ENCODE measurements at places on chromosomes 13 and 19. TPM values are rescaled to one million over a fixed set of nuclear protein-coding genes. Genes with fewer than 3 reads are reported as not detected.

DNA sequence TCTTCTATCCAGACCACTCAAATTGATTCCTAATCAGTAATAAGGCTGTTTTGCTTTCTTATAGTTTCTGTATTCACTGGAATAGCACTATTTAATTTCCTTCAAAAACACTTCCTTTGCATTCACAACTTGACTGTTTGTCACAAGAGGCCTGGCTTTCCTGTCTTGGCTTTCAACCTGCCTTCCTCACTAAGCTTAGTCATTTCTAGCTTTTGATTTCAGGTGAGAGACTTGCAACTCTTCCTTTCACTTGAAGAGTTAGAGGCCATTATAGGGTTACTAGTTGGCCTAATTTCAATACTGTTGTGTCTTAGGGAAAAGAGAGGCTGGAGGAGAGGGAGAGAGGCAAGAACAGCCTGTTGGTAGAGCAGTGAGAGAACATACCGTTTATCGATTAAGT lies 47.0 kb downstream of the SACS start:
- no peak for DNase-seq

TEKTIP1 gene
- 2.2 TPM for total RNA-seq

- DNase-seq: no peak
These were observed 65.1 kb downstream of the FLT1 start for GRCh38 chr13:28429685-28430290.

DNA sequence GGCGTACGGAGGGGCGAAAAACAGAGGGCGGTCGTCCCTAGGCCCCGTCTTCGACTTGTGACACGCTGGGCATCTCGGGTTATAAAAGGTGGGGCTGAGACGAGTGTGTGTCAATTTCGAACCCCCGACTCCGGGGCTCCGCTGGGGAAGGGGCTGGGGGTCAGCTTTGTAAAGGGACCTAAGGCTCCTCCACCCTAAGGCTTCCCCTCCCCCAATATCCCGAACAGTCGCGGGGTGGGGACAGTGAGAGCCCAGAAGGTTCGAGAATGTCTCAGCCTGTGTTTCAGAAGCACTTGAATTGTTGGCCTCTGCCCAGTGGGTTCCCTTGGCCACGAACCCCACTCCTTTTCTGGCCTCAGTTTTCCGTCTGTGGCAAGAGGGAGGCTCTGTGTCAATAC lies 450 bp downstream of the SELENOW start:
- no peak for DNase-seq

GRCh38 chr13:25213715-25214114 lies 41.6 kb upstream of the AMER2 start:
- DNase-seq: no peak

TINCR gene
- 3.9 TPM for total RNA-seq

- DNase-seq: no peak
These were observed 8.9 kb upstream of the TRPC4 start for GRCh38 chr13:37878496-37878895.

SULT2A1 gene
- not detected for total RNA-seq

GRCh38 chr13:94999871-95000270 lies 287.5 kb upstream of the SOX21 start:
- no peak for DNase-seq

DNA sequence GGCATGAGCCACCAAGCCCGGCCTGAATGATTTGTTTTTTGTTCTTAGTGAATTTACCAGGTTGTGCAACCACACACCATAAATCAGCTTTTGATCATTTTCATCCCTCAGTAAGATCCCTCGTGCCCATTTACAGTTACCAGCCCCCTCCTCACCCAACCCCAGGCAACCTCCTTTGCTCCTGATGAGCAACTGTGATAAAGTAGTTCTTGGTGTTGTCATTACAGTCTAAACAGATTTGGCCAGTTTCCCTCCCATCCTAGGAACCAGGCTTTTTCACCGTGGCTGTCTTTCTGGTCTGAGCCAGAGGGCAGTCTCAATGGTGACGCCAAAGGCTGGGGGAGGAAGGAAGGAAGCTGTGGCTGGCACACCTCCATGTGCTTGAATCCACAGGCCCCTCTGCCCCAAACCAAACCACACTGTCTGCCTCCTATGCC lies 61.2 kb upstream of the WDFY2 start:
- DNase-seq: no peak

DNA sequence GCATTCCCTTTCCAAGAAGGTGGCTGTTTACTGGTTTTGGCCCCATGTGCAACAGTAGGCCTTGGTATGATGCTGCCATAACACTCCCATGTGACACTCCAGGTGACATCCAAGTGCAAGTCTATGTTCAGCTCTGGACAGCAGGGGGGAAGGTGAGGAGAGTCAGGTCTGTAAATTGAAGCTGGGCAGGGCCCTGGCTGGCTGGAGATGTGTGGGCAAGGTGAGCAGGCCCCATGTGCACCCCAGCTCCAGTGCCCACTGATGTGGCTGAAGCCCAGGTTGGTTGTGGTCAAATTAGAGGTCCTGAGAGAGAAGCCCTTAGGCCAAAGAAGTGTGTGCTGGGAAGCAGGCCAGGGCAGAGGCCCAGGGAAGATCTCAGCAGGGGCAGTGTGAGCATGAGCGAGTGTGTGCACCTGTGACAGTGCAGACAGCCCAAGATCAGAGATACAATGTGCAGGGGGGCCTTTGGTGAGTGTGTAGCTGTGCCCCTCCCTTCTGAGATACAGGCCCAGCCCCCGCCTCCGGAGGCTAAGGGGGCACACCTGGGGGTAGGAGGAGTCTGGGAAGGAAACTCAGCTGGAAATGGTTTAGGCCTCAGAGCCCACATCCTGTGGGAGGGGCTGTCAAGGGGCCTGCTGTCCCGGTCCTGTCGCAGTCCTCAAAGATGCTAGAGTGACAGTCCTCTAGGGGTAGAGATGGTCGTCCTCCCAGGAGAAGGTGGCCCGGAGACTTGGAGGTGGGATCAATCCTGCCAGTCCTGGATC lies 18.6 kb downstream of the DEDD2 start:
- no peak for DNase-seq

- no peak for DNase-seq
These were observed 253.8 kb downstream of the DLEU7 start for GRCh38 chr13:50589651-50590054.

SIGLEC11 gene
- total RNA-seq: 7.7 TPM

- peak; percentile 44 for DNase-seq
These were observed 26.0 kb downstream of the CERS1 start for GRCh38 chr19:18869781-18870530.

GRCh38 chr19:2631213-2631821 lies 71.2 kb downstream of the GNG7 start:
- peak; percentile 75 for DNase-seq

DNA sequence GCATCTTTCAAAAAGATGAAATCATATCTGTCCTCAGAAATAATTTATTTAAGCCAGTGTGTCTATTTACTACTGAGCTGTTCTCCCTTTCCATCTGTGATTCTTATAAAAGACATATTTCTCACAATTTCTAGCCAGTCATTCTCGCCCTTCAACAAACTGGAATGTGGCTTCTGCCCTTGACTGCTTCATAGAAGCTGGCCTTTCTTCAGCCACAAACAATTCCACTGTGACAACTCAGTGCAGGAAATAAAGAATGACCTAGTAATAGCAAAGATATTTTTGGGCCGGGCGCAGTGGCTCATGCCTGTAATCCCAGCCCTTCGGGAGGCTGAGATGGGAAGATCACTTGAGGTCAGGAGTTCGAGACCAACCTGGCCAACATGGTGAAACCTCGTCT lies 655.5 kb downstream of the PCDH9 start:
- no peak for DNase-seq

- no peak for DNase-seq
These were observed 37.8 kb upstream of the SLC7A10 start for GRCh38 chr19:33263325-33264023.

GRCh38 chr13:28958018-28958417 lies 137.9 kb downstream of the MTUS2 start:
- no peak for DNase-seq

B3GNT8 gene
- 22.5 TPM for total RNA-seq

AP1M1 gene
- 66.0 TPM for total RNA-seq

C5AR2 gene
- total RNA-seq: 6.4 TPM

DNA sequence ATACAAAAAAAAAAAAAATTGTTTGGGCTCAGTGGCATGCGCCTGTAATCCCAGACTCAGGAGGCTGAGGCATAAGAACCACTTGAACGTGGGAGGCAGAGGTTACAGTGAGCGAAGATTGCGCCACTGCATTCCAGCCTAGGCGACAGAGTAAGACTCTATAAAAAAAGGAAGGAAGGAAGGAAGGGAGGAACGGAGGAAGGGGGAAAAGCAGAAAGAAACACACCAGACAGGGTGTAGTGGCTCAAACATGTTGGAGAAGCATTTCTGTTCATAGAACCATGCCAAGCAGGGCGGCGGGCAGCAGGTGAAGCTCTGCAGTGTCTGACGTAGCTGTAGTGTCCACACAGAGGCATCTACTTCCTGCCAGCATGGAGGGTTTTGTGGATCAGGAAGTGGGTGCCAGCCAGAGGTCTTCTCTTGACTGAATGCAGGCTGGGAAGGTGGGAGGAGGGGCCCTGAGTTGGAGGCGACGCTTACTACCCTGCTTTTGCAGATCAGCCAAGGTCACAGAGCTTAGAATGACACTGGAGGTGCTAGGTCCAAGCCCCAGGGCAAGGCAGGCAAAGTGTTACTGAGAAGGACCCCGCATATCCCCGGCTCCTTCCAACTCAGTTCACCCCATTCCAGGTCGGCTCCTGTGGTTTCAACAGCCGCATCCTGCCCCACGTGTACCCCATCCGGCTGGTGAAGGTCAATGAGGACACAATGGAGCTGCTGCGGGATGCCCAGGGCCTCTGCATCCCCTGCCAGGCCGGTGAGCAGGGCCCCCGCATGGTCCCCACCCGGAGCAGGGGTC lies 11.6 kb upstream of the PGLS start:
- peak; percentile 87 for DNase-seq

NUFIP1 gene
- total RNA-seq: 3.8 TPM

SLC10A2 gene
- total RNA-seq: not detected

OR4F17 gene
- not detected for total RNA-seq

SIGLEC6 gene
- 6.5 TPM for total RNA-seq

MBD3L3 gene
- total RNA-seq: not detected

- no peak for DNase-seq
These were observed 506.7 kb upstream of the PCDH9 start for GRCh38 chr13:67736646-67737420.

CNN1 gene
- total RNA-seq: 16.4 TPM

C19orf73 gene
- 1.4 TPM for total RNA-seq

GRCh38 chr19:43450545-43450997 lies 14.8 kb downstream of the LYPD3 start:
- DNase-seq: no peak

DNA sequence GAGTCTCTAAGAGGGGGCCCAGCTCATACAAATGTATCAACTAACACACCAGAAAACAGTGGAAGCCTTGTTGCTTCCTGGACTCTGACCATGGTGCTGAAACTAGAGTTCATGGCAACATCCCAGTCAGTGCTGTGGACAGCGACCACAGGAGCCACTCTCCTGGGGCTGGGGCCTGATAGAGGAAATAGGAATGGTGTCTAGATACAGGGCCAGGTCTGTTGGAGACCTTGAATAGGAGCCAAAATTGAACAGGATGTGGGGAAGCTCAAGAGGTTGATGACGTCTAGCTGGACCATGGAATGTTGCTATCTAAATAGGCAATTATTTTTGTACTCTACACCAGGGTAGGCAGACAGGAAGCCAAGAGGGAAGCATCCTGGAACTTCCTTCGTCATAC lies 21.7 kb downstream of the LILRB4 start:
- DNase-seq: no peak

DNA sequence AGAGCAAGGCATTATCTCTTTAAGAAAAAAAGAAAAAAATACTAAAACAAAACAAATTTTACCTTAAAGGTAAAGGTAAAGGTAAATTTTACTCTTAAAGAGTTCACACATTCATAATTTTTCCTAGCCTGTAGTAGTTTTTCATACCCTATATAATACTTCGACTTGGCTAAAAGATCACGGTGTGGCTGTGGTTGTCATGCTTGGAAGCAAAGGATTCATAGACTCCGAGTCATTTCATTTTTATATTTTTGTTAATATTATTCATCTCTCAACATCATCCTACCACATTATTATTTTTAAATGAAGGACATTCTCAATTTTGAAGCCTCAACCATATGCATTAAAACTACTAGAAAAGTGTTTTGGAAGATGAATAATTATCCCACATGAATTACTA lies 52.7 kb downstream of the PIBF1 start:
- no peak for DNase-seq

DNA sequence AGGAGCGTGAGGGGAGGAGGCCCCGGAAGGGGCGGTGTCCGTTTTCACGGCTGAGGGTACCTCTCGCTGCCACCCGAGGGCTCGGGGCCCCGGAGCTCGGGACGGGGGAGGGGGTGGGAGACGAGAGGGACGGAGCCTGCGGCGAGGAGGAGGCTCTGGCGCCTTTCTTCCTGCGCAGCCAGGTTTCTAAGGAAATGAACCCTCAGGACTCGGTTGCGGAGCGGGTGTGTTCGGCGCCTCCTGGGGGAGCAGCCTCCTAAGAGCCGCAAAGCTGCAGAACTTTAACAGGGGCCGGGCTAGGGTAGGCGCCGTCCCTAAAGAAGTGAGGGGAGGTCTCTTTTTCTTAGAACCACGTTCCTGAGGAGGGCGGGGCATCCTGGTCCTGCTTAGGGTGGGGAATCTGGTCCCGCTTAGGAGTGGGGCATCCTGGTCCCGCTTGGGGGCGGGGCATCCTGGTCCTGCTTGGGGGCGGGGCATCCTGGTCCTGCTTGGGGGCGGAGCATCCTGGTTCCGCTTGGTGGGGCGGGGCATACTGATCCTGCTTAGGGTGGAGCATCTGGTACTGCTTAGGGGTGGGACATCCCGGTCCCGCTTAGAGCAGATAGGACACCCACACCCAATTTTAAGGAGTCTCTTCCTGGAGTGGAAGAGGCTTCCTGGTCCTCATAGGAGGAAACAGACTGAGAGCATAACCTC lies 6.2 kb downstream of the SYT5 start:
- no peak for DNase-seq

DNA sequence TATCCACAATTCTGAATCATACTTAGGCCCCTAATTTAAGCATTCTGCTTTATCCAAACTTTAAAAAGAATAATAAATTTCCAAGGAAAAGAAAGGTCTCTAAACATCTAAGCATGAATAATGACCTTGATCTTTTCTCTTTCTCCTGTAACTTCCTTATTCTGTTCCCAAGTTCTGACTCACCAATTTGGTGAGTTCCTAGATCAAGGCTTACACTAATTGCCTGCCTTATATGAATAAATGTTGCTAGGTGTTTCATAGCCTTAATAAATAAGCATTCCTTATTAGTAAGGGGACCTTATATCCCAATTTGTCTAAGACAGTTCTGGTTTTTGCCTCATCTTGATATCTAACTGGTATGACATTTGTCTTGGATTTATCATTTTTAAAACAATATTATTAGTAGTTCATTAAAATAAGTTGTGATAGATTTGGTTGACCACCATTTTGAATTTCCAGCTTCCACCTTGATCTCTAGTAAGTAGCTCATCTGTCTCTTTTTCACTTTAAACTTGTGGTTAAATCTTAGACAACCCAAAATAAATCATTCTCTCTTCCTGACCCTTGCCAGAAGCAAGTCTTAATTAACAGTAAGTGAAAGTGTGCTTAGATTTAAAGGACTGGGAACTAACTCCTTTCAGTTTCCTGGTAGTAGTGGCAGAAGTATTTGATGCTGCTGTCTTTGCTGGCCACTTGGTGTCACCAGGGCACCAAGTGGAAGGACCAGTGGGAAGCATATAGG lies 121.2 kb upstream of the MLNR start:
- DNase-seq: no peak

Measured in lower lobe of right lung (tissue), 2 donors.